ENCODE measurements at places on chromosomes 3 and 15. TPM values are rescaled to one million over a fixed set of nuclear protein-coding genes. Genes with fewer than 3 reads are reported as not detected.

The GJD2 gene
- total RNA-seq: not detected

The EIF1B gene
- total RNA-seq: 77.3 TPM

The FES gene
- 29.4 TPM for total RNA-seq

The TLR9 gene
- total RNA-seq: 0.16 TPM

The LMOD3 gene
- total RNA-seq: not detected

The CTXND1 gene
- total RNA-seq: not detected

- no peak for DNase-seq
These were observed 187.3 kb upstream of the BCL6 start for GRCh38 chr3:187932530-187932929.

- DNase-seq: no peak
These were observed 861.3 kb downstream of the ZPLD1 start for GRCh38 chr3:103295974-103296570.

DNA sequence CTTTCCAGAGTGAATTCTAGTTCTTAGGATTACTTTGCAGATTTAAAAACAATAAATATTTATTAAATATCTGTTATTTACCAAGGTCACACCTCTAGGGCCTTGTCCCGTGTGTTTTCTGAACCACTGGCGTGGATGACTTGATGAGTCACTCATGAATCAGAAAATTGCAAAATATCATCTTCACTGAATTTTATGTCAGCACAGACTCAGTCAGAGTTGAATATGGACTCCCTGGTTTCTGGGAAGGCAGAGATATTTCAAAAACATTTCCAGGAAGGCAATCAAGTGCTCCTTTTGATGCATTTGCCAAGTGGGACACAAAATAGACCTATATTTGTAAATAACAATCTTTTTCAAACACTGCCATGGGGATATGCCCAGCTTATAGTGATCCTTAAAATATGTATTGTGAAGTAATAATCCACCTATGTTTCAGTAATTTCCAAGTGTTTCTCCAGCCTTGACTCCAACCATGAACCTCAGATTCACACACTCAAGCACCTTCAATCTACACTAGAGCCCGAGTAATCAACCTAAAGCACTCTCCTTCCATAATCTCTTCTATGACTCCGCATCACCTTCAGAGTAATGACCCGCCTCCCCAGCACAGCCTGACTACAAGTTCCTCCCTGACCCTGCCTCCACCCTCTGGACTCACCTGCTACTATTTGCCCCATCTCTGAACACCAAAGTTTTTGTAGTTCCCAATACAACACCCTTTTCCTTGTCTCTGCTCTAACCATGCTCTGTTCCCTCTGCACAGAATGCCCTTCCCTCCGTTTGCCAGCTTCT, 24.3 kb downstream of the DPH3 start:
- DNase-seq: no peak

- no peak for DNase-seq
These were observed 45.9 kb downstream of the SLCO2A1 start for GRCh38 chr3:133983576-133984560.

GRCh38 chr3:14235912-14236295, 57.3 kb downstream of the LSM3 start:
- no peak for DNase-seq

GRCh38 chr3:11248596-11248995, 23.6 kb upstream of the ATG7 start:
- no peak for DNase-seq

DNA sequence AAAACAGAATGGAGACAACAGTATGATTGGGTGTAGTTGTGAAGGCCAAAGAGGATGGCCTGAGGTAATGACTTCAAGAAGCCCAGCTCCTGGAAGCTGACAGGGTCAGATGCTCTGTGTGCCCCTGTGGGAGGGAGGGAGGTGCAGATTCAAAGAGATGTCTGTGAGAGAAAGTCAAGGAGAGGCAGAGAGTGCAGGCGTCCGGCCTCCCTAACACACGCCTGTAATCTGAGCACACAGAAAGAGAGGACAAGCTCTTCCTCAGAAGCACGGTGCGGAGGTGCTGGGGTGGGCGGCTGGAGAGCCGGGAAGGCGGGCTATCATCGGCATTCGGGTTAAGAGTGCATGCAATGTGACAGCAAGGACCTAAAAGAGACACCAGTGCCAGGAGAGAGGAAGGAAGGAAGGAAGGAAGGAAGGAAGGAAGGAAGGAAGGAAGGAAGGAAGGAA, 238.2 kb upstream of the HES1 start:
- DNase-seq: no peak

DNA sequence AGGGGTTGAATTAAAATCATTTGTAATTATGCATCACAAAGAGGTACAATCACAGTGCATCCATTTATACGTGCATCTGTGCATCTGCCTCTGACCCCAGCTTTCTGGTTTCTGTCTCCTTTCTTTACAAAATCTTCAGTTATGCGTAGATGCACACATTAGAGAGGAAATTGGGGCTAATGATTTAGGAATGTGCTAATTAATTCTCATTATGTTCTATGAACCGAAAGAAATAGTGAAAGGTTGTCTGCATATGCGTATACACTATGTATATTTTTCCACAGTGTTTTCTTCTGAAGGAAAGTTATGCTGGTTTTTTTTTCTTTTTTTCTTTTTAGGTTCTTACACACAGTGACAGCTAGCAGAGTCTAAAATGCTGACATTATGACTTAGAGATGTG, 71.6 kb downstream of the SAMMSON start:
- no peak for DNase-seq

- DNase-seq: no peak
These were observed 31.8 kb downstream of the IRAK2 start for GRCh38 chr3:10196389-10197052.

GRCh38 chr3:185995352-185995751, 57.5 kb upstream of the TRA2B start:
- no peak for DNase-seq

GRCh38 chr3:152126260-152126659, 142.5 kb upstream of the MBNL1 start:
- DNase-seq: no peak

- no peak for DNase-seq
These were observed 12.3 kb upstream of the ANPEP start for GRCh38 chr15:89826671-89827655.

DNA sequence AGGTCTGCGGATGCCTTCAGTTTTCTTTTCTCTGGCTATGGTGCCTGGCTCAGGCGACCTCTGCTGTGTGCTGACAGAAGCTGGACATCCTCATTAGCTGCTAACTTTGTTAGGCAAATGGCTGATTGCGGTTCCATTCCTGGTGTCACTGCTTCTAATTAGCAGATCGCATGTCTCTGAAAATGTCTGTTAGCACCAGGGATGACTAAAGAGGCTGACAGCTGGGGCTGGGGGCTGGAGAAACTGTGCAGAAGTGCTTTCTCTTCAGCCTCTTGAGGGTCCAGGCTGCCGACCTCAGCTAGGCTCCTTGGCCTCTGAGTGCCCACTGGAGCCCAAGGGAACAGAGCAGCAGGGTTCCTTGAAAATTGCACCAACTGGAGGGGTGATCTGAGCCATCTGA, 39.3 kb downstream of the CHCHD6 start:
- DNase-seq: no peak

GRCh38 chr15:39204031-39204430, 376.8 kb upstream of the THBS1 start:
- DNase-seq: no peak

- DNase-seq: no peak
These were observed 29.5 kb downstream of the KCNAB1 start for GRCh38 chr3:156149876-156150275.

DNA sequence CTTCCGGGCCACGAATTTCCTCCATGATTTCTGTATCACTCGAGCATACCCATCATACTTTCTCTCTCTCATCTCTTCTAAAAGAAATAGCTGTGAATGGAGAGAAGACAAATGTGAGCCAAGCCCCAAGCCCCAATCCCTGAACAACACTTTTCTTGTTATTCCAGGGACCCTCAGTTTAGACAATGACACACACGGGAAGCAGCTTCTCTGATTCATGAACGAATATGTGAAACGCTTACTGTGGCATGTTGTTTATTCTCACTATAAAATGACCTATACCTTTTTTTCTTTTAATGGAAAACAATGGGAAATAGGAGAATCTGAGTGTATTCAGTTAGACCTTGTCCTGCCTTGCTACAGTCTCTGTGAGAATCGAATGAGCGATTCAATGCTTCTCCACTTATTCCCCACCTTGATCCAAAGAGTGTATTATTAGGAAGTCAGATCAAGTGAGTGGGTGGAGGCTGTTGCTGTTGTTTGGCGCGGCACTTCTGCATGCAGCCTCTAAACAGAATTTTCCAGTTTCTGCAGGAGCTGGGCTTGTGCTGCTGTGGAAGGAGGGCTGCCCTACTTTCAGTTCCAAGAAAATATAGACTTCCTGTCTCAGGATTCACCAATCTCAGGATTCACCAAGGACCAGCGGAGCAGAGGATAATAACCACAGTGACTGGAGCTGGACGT, 32.4 kb upstream of the LDHAL6B start:
- DNase-seq: no peak

DNA sequence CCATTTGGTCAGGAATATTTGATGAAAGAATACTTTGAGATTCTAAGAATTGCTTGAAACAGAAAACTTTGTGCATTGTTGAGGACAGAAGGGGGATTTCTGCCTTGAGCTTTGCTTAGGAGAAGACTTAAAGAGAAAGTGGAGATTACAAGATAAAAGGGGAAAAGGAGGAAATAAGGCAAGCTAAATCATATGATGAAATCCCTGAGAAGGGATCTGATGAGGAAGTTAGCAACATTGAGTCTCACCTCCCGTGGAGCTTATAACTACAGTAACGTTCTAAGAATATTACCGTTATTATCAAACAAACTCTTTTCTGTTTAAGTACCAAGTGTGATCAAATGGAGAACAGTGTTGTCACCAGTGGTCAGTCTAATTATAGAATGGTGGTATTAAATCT, 414.7 kb upstream of the NAALADL2 start:
- DNase-seq: no peak

- no peak for DNase-seq
These were observed 11.0 kb upstream of the ADCY5 start for GRCh38 chr3:123459862-123460261.

- no peak for DNase-seq
These were observed 503.0 kb downstream of the NTRK3 start for GRCh38 chr15:87753539-87753938.

DNA sequence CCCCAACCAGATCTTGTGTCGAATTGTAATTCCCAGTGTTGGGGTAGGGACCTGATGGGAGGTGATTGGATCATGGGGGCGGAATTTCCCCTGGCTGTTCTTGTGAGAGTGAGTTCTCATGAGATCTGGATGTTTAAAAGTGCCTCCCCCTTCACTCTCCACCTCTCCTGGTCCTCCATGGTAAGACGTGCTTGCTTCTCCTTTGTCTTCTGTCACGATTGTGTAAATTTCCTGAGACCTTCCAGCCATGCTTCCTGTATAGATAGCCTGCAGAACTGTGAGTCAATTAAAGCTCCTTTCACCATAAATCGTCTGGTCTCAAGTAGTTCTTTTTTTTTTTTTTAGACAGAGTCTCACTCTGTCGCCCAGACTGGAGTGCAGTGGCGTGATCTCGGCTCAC, 42.3 kb downstream of the NR1D2 start:
- no peak for DNase-seq

DNA sequence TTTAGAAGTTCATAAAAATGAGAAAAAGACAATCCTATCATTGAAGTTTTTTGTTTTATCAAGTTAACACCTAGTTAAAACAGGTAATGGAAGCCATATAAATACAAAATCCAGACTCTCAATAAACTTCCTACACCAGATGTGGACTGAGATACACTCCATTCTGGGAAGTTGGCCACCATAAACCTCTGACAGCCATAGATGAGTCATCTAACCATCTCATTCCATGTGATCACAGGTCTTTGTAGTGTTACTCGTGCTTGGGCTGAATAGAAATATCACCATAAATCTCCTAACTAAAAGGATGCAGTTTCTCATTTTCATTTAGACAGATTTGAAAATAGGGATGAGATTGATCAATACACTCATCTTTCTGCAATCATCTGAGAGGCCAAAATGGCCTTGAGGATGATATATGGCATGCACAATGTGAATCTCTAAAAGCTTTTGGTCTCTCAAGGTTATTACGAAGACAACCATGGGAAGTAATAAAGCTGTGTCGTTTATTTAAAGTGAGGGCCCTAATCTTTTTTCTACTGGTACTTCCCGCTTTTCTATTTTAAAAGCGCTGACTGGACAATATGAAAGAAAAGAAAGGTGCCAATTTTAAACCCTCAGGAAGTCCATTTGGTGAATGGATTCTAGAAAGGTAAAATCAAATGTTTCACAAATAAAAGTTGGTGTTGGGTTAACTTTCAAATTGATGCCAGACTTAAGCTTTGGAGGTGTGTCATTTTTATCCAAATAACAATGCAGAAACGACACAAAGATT, 155.5 kb downstream of the POLR2M start:
- DNase-seq: no peak

- DNase-seq: no peak
These were observed 38.4 kb downstream of the GTF2E1 start for GRCh38 chr3:120780977-120781376.

GRCh38 chr15:97082830-97083229, 752.3 kb downstream of the NR2F2 start:
- DNase-seq: no peak

- no peak for DNase-seq
These were observed 67.9 kb downstream of the IQCH start for GRCh38 chr15:67322481-67322880.

- no peak for DNase-seq
These were observed 29.2 kb downstream of the PLOD2 start for GRCh38 chr3:146131616-146132410.

DNA sequence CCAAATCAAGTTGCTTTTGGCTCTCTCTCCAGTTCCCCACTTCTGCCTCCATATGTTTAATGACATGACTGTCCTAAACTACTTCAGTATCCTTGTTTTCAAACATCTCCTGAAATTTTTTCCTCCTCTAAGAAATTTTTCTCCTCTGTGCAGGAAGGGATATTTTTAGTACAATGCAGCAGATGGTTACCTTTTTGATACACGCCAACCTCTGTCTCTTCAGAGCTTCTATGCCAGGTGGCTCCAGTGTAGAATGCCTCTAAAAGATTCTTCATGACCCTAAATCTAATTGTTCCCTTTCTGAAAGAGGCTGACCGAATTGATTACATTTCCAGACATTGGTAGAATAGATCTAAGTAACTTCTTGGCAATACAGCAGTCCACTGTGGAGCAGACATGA, 33.7 kb downstream of the TMOD3 start:
- no peak for DNase-seq

DNA sequence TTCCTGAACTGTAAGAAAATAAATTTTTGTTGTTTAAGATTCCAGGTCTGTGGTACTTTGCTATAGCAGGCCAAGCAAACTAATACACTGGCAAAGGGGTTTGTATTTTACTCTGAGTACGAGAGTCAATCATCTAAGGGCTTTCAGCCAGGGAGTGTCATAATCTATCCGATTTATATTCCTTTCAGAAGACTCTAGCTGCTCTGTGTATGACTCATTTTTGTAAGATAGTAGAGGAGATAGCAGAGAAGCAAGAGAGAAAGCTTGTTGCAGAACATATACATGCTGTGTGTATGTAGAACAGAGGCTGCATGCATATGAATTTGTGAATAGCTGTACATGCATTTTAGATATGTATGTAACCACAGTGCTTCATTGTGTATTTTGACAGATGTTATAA, 577.9 kb upstream of the EPHA6 start:
- DNase-seq: no peak
